ENCODE measurements at places on chromosomes 11 and 22.

- DNase-seq = no peak
Observed at GRCh38 chr11:100105982-100106358, 581.1 kb upstream of the ARHGAP42 start.

DNA sequence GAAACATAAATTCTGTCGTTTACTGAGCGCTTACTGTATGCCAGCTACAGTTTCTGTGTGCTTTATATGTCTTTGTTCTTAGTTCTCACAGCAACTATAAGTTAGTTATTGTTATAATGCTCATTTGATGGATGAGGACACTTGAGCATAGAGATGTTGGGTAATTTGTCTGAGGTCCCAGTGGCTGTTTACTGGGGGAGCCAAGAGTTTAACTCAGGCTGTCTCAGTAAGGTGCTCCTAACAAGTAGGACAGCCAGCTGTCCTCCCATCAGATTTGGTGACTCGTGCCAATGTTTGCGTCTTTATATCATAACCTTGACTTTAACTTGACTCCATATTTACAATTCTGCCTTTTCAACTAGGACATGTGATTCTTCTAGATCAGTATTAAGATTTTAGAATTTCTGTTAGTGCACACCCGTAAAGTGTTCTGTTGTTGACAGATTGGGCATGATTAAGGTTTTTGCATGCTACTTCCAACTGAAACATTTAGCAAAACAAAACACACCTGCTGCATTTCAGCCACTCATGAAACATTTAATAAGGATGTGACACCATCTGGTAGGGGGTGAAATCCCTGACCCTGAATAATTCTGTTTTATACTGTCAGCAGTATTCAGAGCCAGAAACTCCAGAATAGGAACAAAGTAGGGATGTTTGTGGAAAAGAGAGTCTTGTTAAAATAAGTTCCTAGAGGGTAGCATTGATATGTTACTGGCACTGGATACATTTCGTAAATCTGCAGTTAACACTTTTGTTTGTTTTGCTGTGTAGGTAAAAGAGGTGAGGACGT lies 1.9 kb downstream of the REXO2 start:
- no peak for DNase-seq

GRCh38 chr22:48837341-48837935 lies 990.2 kb downstream of the BRD1 start:
- DNase-seq = no peak

DNA sequence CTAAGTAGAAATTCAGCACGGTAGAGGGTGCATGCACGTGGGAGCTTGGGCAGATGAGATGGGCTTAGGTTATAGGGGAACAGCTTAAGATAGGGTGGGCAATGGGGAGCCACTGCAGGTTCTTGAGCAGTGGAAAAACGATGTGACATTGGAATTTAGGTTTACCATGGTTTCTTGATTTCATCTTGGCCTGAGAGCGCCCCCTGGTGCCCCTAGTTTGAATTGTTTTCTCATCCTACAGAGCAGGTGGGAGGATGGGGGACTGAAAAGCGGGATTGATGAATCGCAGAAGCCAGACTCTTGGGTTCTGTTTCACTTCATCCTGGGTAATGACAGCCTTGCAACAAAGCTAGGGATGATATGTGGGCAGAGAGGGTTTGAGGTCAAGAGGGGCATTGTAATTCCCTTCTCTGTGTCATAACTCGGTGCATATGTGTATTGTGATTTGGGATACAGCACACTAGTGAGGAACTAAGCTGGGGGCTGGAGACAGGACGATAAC lies 6.7 kb upstream of the MCAM start:
- peak; percentile 65 for DNase-seq

DNA sequence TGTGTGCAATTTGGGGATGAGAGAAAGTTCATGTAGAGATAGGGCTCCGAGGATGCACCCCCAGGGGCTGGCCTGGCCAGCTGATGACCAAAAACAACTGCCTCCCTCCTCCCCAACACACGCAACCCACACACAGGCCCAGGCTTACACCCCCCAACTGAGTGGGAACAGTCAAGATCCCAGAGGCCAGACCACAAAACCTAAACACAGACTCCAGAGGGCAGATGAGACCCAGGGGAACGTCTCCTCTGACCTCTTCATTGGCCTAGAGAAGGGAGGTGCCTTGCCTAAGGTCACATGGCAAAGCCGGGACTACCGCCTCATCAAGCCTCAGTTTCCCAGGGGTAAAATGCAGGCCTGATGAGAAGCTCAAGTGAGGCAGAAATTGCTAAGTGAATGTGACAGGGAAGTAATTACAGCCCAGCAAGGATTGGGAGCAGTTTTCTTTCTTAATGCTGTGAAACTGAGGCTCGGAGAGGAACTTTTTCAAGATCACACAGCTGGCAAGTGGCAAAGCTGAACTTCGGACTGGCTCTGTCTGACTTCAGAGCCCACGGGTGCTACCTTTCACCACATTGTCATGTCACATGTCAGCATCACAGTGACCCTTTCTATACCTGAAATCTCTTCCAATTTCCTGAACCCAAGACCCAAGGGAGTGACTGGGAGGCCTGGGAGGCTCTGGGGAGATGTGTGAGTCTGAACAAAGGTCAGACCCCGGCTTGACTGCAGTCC lies 69.9 kb upstream of the WNT11 start:
- no peak for DNase-seq

GRCh38 chr11:47477323-47477722 lies 28.4 kb upstream of the RAPSN start:
- DNase-seq = no peak

GRCh38 chr11:68710409-68710808 lies 26.1 kb downstream of the GAL start:
- DNase-seq = no peak

GRCh38 chr11:111785886-111786412 lies 19.8 kb upstream of the PPP2R1B start:
- DNase-seq = no peak

- DNase-seq = no peak
Observed at GRCh38 chr22:44403602-44404329, 91.0 kb upstream of the SHISAL1 start.

DNA sequence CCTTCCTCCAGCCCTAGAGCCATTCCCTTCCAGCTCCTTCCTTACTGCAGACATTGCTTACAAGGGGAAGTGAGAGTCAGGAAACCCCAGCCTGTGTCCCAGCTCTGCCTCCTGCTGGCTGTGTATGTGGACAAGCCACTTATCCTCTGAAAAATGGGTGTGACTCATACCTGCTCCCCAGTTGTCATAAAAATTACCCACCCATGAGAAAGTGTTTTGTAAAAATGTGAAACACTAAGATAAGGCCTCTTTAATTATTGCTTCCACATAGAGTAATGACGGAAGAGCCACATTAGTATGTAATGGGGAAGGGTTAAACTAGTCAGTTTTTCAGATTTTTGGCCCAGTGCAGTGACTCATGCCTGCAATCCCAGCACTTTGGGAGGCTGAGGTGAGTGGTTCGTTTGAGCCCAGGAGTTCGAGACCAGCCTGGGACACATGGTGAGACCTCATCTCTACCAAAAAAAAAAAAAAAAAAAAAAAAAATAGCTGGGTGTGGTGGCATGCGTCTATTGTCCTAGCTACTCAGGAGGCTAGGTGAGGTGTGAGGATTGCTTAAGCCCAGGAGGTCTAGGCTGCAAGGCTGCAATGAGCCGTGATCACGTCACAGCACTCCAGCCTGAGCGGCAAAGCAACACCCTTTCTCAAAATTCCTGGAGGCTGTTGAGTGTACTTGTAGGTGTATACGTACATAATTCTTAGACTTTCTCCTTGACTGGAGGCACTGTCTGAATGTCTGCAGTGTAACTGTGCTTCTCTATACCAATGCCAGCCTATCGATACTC lies 84.9 kb downstream of the CTTN start:
- no peak for DNase-seq

- DNase-seq = no peak
Observed at GRCh38 chr11:133271206-133271605, 261.1 kb downstream of the OPCML start.

Measured in stimulated activated CD8-positive, alpha-beta memory T cell treated with anti-CD3 and anti-CD28 coated beads, Interleukin-2, amount 100 ng/mL, for 48 hours (primary cell).